ENCODE measurements at places on chromosomes 11 and 22.

DNA sequence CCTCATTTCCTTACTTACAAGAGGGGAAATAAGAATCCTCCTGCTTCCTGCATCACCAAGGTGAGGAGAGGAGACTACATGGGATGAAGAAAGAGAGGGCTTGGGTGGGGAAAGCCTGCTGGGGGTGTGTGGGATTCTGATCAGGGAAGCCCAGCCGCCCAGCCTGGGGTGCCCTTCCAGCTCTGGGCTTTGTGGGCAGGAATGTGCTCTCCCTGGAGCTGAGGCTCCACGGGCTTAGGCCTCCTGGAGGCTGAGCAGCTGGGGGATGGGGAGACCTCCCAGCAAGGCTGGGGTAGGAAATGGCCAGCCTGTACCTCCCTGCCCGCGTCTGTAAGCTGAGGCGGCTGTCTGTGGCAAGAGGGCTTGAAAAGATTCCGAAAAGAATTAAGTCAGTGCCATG is 206.1 kb downstream of the GRIK4 start:
- DNase-seq: no peak

- DNase-seq: no peak
Observed at GRCh38 chr11:26947379-26947844, 46.5 kb upstream of the FIBIN start.

DNA sequence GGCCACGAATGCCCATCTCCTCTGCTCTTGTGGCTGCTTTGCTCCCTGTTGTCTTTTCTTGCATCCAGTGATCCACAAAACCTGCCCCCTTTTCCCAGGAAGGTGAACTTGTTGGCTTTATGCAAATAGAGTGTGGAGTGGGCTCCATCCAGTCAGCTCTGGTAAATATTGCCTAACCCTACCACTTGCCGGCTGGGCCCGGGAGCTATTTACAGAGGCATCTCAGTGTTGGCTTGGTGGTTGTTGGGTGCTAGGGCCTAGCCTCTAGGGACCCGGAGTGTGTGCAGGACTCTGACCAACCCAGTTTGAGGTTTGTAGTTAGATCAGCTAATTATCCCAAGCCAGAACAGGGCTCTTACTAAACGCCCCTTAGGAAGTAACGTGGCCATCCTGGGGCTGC is 40.8 kb upstream of the TLCD5 start:
- no peak for DNase-seq

DNA sequence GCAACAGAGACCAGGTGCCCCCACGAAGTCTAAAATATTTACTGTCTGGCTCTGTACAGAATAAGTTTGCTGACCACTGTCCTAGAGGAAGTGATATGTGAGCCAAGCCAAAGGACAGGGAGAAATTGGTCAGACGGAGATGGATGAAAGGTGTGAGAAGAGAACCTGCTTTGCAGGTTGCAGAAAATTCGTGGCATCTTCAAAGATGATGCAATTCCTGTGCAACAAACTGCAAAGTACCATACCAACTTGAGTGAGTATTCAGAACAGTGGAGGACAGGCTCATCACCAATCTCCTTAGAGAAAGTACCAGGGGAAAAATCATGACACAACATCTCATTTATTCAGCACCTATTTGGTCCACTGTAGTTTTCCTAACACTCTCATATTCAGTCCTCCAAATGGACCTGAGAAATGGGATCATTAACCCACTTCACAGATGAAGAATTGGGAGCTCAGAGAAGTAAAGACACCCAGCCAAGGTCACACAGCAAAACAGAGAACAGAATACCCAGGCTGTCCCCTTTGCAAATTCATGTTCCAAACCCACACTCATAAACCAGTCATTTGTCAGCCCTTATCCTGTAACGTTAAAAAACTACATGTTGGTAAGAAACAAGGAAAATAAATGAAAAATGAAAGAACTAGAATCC is 536.8 kb downstream of the MIAT start:
- no peak for DNase-seq

GRCh38 chr11:13116491-13116890 is 107.4 kb downstream of the RASSF10 start:
- no peak for DNase-seq

DNA sequence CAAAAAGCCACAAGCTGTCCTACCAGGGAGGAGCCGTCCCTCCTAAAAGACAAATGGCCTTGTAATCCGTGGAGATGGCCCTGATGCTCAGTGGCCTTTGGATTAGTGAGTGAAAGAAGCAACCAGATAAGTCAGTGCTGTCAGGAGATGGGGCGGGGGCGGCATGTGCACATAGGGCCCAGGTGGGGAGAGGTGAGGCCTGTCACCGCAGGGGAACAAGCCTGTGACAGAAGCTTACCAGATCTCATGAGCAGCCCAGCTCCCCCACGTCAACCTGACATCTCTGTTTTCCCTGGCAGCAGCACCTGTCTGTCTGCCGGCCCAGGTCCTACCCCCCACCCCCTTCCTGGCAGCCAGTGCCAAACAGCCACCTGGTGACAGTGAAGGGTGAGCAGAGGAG is 162.6 kb downstream of the BUD13 start:
- DNase-seq: no peak

GRCh38 chr22:28938286-28938833 is 55.0 kb downstream of the ZNRF3 start:
- no peak for DNase-seq

DNA sequence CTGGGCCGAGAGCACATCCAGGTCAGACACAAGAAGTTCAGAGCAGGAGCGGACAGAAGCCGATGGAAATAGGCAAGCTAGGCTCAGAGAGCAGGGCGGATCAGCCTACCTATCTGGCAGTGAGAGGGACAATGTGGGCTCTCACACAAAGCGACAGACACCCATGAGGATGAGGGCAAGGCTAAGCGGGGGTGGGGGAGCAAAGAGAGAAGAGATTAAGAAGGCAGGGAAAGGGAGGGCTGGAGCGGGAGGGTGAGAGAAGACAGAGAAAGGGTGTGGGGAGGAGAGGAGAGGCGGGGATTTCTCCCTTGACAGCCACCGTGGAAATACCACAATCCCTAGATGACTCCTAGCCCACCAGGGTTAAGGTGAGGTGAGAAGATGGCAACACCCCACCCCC is 57.9 kb downstream of the BUD13 start:
- DNase-seq: no peak

GRCh38 chr11:68574308-68574707 is 110.0 kb upstream of the GAL start:
- DNase-seq: no peak

DNA sequence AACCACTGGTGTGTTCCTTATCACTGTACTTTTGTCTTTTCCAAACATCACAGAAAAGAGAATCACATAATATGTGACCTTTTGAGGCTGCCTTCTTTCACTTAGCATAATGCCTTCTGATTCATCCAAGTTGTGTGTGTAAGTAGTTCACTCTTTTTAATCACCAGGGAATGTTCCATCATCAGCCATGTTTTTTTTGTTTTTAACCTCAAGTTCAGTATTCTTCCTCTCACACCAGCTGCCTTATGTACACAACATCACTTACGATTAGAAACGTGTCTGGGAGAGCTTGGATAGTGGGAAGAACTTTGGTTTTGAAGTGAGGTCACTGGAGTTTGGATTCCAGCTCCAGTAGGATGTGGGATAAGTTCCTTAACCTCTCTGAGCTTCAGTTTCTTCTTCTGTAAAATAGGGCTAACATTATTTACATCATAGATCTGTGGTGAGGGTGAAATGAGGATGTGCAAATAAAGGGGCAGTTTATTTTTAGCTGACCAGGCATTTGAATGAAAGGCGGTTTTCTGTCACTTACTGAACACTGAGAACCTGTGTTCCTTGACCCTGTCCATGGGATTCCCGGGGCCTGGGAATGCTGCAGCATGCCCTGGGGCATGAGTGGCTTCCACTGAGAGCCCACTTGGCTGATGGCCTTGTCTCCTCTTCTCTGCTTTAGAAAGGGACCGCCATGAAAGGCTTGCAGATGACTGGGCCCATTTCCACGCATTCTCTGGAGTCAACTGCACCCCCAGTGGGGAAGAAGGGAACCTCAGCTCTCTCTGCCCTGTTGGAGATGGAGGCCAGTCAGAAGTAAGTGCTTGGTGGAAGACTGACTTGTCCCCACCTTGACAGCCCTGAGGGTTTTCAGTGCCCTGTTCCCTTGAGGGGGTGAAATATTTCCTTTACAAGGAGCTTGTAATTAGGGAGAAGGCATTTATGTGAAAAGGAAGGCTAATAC is 92.6 kb downstream of the DEPDC5 start:
- DNase-seq: no peak

DNA sequence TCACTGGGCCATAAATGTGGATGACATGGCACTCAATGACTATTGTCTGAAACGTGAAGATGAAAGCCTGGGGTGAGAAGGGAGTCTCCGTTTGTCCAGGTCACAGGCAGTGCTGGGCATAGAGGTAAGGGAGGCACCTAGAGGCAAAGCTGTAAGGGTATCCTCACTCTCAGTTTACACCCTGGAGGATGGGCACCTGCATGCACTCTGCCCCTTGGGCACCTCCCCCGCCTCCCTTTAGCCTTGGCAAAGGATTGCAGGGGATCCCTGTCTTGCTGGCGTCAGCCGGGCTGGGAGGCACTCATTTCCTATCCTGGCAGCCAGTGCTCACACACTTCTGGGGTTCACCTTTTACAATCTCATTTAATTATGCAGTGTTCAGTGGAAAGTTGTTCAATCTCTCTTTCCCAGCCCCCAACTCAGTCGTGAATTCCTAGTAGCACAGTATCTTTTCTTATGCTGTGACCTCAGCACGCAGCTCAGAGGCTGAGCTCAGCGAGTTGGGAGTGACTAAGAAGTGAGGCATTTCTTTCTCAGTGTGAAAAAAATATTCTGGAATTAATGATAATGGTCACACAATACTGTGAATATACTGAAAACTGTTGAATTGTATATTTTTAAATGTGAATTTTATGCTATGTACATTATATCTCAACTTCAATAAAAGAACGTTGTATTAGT is 866.6 kb downstream of the BRD1 start:
- no peak for DNase-seq

DNA sequence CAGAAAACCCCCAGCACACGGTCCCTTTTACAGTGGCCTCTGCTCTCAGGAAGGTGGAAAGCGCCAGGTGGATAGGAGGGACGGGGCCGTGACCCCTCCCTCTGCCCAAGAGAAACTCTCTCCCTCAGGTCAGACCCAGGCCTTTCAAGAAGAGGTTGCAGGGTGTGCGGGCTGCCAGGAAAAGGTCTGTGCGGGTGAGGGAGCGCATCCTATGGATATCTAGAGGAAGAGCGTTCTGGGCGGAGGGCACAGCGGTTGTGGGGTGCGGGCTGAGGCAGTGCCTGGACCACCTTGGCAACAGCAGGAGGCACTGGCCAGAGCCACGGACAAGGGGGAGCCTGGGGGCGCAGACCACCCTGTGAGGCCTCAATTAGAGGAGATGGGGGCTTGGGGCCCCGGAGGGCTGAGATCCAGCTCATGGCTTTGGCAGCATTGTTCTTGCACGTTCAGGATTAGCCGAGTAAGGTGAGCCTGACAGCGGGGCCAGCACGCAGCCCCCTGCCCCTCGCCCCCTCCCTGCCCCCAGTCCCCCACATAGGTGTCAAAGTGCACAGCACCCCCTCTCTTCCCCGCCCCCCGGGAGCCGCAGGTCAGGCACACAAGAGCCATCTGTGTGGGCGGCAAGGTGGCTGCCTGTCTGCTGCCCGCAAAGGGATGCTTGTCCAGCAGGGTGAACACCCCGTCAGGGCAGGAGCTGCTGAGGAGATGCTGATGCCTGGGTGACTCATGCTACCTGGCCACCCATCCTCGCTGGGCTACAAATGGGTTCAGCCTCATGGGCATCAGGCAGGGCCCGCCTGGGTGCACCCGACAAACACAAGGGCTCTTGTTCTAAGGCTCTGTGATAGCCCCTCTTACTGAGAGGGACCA is 92.8 kb upstream of the KCNQ1OT1 start:
- DNase-seq: no peak

DNA sequence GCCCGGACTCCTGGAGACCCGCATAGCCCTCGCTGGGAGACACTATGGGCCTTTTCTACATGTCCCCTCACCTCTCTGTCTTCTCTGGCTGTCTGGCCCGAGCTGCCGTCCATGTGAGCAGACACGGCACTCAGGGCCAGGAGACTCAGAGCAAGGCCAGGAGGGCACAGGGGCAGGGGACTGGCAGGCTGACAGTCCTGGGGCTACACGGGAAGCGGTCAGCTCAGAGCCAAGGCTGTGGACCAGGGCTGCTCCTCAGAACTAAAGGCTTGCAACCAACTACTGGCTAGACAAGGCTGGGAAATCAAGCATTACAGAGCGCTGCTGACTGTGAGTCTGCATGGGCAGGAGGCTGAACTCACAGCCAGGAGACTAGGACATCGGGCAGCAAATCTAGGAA is 56.1 kb upstream of the CDON start:
- DNase-seq: no peak
